ENCODE measurements at places on chromosomes 13 and 19.

DNA sequence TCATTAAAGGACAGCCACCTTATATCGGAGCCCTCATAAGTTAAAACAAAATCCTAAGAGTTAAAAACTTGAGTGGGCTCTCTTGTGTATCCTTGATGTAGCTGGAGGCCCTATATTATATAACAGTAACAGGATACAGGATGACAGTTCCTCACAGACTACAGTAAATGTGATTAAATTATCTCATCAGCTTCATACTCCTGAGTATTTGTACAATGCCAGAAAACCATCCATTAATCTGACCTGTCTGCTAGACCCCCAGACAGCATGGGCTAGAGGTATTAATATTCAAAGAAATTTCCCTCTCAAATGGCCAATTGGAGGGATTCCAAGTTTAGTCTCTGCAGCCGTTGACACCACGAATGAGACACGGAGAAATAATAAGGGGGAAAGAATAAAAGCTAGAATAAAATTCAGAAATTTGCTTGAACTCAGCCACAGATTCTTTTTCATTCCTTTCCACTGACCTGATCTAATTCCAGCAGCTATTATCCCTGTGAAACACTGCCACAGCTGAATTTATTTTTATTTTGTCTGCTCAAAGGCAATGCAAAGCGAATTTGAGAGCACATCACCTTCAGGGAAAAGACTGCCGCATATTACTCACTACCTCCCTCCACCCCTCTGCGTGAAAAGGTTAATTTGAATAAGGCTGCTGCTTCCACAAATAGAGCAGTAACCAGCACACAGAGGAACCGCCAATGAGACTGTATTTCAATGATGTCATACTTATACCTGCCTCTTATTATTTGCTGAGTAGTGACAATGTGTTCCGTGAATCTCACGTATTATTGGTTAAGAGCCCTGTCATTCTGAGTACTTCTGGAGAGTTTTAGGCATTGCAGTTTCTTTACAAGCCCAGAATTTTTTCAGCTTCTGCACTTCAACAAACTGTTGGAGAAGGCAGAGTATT, 155.9 kb upstream of the KLF12 start:
- DNase-seq: peak; percentile 92

GRCh38 chr19:33426621-33427361, 53.3 kb downstream of the CEBPG start:
- no peak for DNase-seq

DNA sequence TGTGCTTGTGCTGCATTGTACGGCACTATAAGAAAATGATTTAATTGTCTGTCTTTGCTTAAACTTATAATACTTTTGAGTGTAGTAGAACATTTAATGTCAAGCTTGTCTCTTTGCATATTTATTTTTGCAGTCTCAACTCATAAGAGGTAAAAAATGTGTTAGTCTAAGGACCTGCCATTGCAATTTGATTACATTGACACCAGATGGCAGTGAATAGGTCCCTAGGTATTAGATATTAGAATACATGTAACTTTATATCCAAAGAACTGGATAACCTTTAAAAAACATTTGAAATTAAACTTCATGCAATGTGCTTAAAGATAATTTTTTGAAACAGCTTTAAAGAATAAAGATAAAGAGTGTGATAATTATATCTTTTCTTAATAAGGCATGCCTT, 1421.3 kb downstream of the OLFM4 start:
- DNase-seq: no peak

GRCh38 chr19:21604351-21604926, 99.0 kb downstream of the ZNF429 start:
- DNase-seq: peak; percentile 53

- DNase-seq: no peak
Measured at GRCh38 chr13:23723471-23723870, 153.3 kb downstream of the TNFRSF19 start.

- no peak for DNase-seq
Measured at GRCh38 chr13:83753912-83754624, 128.2 kb downstream of the SLITRK1 start.

DNA sequence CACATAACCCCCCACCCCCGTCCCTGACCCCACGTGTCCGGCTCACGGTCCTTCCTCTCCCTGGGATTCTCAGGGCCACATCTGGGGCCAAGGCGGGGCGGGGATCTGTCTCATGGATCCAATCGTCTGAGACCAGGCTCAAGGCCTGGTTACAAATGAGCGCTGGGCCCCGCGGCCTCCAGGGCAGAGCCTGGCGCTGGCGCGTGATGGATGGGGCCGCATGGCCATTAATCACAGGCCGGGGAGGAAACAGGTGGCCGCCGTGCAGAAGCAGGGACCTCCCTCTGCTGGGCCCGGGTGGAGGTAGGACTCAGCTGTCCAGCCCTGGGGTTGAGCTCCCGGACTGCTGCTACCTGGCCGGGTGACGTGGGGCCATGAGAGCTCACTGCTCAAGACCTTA, 5.8 kb upstream of the TLE5 start:
- DNase-seq: no peak

DNA sequence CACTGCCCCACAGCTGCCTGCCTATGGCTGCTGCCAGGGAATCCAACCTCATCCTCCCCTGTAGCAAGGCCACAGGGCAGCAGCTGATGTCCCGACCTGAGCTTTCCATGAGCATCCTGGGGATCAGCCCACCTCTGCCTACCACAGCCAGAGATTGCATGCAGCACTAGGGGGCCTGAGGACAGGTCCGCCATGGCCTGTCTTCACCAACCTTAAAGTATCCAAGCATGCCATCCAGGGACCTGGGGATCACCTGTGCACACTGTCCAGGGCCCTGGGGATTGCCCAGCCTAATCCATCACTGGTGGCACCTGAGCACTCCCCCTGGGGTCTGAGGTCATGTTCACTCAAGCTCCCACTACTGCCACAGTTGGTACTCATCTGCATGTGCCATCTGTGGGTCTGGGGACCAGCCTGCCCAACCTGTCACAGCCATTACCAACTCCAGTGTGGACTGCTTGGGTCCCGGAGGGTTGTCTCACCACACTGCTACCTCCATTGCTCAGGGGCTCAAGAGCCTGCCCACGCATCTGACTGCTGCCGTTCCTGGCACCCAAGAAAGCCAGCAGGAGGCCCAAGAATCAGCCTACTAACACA, 53.0 kb downstream of the KCTD15 start:
- DNase-seq: no peak

- DNase-seq: no peak
Measured at GRCh38 chr13:111861766-111862366, 205.1 kb upstream of the SOX1 start.

- DNase-seq: peak; percentile 72
Measured at GRCh38 chr19:6737873-6738786, 750 bp upstream of the GPR108 start.

- DNase-seq: peak; percentile 96
Measured at GRCh38 chr19:49929121-49929610, at the start of the genes ATF5 and NUP62. Gene ATF5 (plus strand): TSS chr19:49929205. CDS start chr19:49930851, 1,646 bp downstream. Gene NUP62 (minus strand): TSS chr19:49929504. CDS start chr19:49909807, 19,697 bp downstream.

DNA sequence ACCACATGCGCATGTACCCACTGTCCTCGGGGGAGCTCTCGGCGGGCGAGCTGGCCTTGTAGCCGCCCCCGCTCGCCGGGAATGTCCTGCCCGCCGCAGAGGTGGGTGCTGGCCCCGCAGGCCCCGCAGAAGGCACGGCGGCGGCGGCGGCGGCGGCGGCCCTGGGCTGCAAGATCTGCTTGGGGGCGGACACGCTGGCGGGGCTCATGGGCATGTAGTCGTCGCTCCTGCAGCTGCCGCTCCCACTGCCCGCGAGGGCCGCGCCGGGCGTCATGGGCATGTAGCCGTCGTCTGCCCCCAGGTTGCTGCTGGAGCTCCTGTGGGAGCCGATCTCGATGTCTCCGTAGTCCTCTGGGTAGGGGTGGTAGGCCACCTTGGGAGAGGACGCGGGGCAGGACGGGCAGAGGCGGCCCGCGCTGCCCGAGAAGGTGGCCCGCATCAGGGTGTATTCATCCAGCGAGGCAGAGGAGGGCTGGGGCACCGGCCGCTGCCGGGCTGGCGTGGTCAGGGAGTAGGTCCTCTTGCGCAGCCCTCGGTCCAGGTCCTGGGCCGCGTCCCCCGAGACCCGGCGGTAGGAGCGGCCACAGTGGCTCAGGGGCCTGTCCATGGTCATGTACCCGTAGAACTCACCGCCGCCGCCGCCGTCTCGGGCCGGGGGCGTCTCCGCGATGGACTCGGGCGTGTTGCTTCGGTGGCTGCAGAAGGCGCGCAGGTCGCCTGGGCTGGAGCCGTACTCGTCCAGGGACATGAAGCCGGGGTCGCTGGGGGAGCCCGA, 2.4 kb downstream of the IRS2 start:
- DNase-seq: no peak

DNA sequence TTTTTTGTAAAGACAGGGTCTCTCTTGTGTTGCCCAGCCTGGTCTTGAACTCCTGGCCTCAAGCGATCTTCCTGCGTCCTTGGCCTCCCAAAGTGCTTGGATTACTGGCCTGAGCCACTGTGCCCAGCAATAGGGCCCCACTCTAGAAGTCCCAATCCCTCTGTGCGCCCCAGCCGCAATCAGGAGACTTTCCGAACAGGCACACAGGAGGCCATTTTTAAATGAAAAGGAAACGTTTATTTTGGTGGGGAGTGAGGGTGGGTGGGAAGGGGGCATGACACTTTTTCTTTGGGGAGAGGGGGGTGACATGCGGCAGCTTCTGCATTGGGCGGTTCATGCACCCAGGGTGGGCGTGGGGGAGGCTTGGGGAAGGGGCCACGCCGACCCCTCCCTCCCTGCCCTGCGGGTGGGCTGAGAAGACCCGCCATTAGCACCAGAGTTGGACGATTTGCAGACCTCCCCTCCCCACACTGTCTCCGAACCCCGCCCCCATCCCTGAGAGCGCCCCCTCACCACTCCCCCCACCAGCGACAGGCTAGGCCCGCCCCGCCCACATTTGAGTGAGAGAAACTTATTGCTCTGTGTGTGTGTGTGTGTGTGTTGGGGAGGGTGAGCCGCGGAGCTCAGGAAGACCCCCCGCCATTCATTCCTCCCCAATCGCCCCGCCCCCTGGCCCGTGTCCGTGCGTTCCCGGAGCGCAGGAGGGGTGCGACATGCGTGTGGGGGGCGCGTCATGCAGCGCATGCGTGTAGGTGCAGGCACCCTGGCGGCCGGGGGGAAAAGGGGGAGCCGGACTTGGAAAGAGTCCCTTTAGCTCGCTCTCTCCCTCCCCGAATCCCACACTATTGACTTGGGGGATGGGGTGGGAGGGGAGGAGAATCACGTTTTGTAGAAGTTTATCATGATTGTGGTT, 17.2 kb downstream of the KCNC3 start:
- no peak for DNase-seq

- peak; percentile 95 for DNase-seq
Measured at GRCh38 chr19:57057036-57057686, 62.6 kb upstream of the USP29 start.

Measured in muscle of arm (tissue), 14 donors.